Anterior cingulate cortex (tissue), 58 donors: ENCODE measurements at places on chromosomes 16 and 17.

- DNase-seq: no peak
These were observed 29.1 kb downstream of the CIBAR2 start for GRCh38 chr16:85083051-85083639.

DNA sequence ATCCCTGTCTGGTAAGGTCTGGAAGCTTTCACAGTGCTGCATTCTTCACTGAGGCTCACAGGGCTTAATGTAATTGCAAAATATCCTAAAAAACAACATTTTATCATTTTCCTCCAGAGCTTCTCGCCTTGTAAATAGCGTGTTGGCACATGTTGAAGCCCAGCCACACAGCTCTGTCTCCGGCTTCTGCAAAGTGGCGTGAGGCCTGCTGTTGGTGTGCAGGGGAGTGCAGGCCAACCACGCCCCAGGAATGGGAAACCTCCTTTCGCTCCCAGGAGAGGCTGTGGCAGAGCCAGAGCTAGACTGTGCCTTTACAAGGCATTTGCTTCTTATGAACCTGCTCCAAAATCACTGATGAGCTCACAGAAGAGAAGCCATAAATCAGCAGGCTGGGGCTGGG lies 248.2 kb upstream of the MAF start:
- no peak for DNase-seq

DNA sequence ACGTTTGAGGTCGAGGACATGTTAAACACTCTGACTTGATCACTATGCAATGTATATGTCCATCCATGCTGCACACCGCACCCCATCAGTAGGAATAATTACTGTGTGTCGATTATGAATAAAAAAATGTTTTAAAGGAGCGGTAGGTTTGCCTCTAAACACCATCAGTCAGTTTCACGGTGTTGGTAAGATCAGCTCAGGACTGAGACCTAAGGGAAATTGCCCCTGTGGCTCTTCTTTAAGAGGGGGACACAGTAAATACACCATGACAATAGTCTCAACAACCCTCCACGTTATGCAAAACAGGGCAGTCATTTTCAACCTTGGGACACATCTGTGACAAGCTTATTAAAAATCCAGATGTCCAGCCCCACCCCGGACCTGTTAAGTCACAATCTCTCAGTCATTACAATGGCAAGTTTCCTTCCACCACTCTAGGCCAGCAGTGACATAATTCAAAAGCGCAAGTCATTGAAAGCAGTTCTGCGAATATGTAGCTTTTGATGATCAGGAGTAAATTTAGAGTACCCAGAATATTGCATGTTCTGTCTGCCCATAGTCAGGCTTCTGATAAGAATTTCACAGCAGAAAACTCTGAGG lies 1.2 kb downstream of the ATMIN start:
- DNase-seq: no peak

- no peak for DNase-seq
These were observed 176.8 kb upstream of the ASIC2 start for GRCh38 chr17:33469911-33470310.

DNA sequence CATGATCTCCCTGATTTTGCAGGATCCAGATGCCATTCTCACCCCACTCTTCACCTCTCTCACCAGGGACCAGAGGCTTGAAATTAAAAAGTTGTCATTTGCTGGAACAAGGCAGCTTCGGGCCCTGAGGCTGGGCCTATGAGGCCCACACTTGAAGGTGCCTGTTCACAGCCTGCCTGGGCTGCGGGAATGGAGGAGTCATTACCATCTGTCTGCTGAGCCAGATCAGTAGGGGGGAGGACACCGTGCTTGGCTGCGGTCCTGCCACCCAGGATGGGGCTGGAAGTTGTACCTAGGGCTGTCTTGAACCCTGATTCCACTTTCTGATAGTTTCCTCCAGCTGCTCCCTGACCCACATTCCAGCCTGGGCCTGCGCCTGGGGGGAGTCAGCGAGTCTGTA lies 208.3 kb upstream of the N4BP1 start:
- no peak for DNase-seq

GRCh38 chr16:59339871-59340270 lies 605.8 kb upstream of the GOT2 start:
- no peak for DNase-seq
